ENCODE measurements at places on chromosomes 1 and 21.

DNA sequence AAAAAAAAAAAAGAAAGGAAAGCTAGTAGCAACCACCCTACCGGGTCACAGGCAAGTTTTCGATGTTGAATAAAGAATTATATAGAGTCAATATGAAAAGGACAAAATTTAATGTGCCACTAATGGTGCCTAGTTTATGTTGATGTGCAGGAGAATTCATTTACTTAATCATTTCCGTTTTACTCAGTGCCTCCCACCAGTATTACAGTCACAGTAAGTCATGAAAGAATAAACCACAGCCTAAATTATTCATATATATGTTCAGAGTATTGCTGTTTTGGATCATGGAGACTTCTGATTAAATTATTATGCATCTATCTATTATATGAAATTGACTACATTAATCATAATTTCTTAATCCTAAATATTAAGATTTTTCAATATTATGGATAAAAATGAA lies 35.3 kb downstream of the FNBP1L start:
- no peak for DNase-seq

DNA sequence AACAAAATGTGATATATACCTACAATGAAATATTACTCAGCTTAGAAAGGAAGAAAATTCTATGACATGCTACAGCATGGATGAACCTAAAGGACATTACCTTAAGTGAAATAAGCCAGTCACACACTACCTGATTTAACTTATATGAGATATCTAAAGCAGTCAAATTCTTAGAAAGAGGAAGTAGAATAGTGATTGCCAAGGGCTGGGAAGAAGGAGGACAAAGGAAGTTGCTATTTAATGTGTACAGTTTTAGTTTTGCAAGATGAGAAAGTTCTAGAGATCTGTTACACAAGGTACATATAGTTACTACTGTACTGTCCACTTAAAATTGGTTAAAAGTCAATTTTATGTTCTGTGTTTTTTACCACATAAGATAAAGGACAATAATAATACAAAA lies 87.5 kb upstream of the KCTD3 start:
- DNase-seq, result no peak

GRCh38 chr21:17003763-17004373 lies 509.0 kb upstream of the CXADR start:
- DNase-seq, result no peak

DNA sequence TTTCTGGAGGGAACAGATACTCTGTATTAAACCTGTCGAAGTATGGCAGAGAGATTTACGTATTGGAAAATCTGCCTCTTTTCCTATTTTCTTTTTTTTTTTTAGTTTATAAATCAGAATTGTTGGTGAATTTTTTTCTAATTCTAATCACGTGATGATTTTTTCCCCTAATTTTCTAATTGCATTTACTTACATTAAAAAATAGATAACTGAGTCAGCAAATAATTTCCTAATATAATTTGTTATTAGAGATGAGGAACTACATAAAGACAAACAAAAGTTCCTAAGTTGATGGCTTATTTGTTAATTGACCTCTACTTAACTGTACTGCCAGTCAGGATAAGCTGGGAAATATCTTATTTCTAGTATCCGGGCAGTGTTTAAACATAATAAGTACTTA lies 34.6 kb downstream of the SNX7 start:
- DNase-seq, result no peak

DNA sequence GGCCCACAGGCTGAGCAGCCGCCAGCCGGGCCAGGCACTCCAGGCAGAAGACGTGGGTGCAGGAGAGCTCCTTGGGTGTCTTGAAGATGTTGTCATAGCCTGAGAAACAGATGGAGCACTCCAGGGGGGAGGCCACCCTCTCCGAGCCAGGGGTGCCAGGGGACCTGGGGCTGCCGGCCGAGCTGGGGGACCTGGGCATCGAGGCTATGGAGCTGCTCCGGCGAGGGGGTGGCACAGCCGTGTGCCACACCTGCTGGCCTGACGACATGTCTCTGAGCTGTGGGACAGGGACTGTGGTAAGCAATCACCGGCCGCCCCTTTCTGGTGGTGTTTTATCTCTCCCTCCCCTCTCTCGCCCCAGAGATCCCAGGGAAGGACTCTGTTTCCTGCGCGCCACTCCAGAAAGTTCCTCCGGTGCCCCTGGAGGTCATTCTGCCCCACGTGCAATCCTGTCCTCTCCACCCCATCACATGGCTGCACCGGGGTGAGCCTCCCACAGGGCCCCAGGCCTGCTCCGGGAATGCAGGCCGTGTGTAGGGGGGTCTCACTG lies 1.7 kb downstream of the RNF223 start:
- DNase-seq, result no peak

- DNase-seq, result no peak
Measured at GRCh38 chr1:208089149-208089548, 155.0 kb downstream of the PLXNA2 start.

DNA sequence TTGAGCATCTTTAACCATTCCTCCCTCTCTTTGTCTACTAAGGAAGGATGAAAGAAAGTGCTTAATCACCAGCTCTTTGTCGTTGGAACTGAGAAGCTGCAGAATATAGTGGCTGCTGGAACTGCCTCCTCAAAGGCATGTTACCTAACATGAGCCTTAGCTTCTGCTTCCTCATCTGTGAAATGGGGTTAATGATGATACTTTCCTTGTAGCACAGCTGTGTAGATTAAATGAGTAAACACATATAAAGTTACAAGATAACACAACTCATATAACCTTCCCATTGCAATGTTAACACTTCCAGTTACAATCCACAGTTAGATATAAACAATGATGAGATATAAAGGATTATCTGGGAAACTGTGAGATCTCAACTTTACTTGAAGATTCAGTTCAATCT lies 48.4 kb upstream of the ZNF326 start:
- DNase-seq, result no peak

DNA sequence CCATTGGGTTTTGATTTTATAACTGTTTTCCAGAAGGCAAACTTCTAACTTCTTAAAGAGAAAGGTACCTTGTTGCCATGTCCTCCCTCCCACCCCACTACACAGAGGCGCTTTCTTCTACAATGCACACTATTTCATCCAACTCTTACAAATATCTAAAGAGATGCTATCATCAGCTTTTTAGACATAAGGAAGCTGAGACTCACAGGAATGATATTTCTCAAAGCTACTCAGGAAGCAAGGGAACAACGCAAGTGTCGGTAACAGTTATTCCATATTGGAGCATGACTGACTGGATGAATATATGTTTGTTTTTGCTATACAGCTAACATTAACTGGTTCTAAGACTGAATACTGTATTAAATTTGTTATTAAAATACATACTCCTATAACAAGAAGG lies 318.0 kb downstream of the SMYD3 start:
- no peak for DNase-seq

GRCh38 chr1:71428029-71428428 lies 347.2 kb upstream of the ZRANB2 start:
- no peak for DNase-seq

- no peak for DNase-seq
Measured at GRCh38 chr1:103541431-103541830, 15.9 kb downstream of the RNPC3 start.

GRCh38 chr1:90201467-90202358 lies 206.8 kb downstream of the ZNF326 start:
- no peak for DNase-seq

DNA sequence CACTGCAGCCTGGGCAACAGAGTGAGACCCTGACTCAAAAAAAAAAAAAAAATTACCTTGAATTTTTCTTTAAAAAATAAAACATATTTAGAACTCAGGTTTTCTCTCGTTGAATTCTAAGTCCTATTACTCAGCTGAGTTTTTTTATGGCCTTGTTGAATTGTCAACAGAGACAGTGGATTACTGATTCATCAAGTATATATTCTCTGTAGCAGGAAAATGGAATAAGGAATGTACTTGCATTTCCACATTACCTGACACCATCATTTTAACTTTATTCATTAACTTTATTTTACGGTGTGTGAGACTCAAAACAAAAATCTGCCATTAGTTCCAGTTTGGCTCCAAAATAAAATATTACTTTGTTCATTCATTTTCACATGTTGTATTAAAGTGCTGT lies 53.8 kb upstream of the APP start:
- no peak for DNase-seq

- DNase-seq, result no peak
Measured at GRCh38 chr21:46079352-46080170, 18.4 kb upstream of the COL6A2 start.

- DNase-seq, result no peak
Measured at GRCh38 chr1:91781901-91782622, 103.9 kb downstream of the TGFBR3 start.

DNA sequence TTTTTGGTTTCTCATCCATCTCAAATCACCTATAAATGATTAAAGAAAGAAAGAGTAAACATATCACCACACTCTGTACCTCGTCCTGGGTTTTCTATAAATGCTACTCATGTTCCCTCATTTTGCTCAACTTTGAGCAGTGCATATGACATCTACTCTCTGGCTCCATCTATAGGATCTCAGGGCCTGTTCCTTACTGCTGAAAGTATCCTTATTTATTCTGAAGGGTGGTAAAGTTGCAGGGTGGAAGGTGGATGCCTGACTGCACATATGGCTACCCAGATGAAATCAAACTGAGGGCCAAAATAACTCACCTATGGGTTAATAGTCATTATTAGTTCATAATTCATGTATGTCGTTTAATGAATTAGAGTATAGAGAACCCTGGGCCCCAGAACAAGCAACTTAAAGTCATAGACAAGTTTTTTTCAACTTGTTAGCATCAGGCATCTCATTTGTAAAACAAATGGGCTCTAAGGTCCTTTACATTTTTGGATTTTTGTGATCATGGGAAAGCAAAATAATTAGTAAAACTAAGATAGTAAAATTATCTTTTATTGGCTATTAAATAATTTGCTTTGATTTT lies 46.5 kb downstream of the NCF2 start:
- DNase-seq, result no peak

DNA sequence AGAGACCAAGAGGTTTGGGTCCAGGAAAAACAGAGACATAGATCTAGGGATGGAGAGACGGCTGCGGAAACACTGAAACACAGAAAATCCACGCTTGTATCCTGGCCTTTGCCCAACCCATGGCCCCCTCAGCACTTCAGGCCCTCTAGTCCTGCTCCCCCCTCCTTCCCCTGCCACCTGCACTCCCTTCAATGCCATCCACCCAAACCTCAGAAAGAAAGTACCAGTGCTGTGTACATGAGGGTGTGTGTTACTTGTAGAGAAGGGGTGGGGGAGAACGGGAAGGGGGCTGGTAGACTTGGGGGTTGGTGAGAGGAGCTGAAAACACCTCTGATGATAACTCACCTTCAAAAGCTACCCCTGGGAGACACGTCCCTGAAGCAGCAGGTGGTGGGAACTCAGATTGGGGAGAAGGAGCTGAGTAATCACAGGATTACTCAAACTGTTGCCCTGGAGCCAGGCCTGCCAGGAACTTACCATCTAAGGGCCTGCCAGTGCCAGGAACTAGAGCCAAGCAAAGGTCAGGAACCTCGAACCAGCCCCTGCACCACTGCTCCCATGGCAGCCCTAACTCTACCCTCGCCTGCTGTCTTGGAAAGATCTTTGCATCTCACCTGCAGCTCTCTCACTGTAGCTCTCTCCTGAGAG lies 11.5 kb downstream of the RORC start:
- DNase-seq, result no peak

GRCh38 chr1:109625601-109626560 lies 6.2 kb downstream of the AMPD2 start:
- no peak for DNase-seq

DNA sequence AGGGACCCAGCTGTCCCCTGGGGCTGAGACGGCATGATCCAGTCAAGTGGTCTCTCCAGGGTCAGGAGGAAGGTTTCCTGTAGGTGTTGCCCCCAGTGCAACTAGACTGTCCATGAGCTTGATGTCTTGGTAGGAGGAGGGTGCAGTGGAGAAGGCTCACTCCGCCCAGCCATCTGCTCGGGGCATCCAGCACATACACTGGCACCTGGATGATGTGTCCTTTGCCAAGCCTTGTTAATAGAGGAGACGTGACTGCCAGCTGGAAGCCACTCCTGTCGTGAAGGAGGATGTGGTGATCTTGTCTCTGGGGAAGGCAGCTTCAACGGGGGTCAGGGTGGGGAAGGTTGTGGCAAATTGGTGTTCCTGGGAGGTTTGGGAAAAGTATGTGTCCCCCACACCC lies 6.2 kb downstream of the DISP3 start:
- no peak for DNase-seq

DNA sequence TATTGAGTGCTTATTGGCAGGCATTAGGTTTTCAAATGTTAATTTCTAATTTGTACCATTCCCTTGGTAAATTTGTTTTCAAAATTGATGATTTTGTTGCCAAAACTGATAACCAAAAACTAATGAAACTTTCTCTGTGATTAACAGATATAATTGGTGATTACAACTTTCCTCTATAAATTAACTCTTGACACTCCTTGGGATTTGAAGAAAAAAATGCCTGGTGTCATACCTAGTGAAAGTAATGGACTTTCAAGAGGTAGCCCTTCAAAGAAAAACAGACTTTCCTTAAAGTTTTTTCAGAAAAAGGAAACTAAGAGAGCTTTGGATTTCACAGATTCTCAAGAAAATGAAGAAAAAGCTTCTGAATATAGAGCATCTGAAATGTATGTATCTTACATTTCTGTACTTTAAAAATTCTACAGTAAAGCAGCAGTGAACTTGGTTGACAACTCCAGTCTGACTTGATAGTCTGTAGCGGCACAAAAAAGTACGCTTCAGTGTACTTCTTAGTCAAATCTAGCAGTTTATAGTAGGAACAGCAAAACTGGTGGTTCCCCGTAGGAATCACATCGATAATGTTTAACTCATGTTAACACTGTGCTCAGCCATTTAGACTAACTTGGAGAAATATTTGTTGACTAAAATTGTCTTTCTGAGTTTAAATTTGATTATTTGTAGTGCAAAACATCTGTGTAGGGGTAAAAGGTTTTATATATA lies 3.0 kb downstream of the USP1 start:
- no peak for DNase-seq

- DNase-seq, result no peak
Measured at GRCh38 chr1:196372896-196373536, 235.2 kb downstream of the KCNT2 start.

GRCh38 chr1:93579891-93580290 lies 101.7 kb downstream of the BCAR3 start:
- DNase-seq, result no peak

DNA sequence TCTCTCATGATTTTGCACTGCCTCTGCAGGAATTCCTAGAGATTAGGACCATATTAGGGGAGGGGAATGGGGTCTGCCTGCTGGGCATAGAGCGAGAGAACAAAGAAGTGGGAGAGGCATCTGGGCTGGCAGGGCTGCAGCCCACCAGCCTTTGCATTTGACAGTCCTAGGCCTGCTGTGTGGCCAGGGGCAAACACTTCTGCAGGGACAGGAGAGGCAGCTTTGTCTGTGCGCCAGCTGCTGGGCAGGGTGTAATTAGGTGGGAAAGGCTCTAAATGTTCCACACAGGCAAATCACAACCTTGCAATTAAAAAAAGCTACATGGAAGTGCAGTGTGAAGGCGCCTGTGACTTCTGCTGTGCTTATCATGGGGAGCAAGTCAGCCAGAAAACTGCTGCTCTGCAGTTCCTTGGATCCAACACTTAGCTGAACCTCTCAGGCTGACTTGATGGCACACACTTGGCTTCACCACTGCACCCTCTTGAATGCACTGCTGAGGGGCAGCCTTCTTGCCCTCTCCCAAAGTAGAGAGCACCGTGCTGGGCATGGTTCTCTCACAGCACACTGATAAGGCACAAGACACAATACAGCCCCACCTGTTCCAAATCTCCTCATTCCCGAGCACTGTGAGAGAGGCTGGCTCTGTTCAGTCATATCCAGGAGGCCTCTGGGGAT lies 73.6 kb upstream of the TLR5 start:
- no peak for DNase-seq

Measured in stimulated activated CD8-positive, alpha-beta memory T cell treated with anti-CD3 and anti-CD28 coated beads, Interleukin-4, amount 100 ng/mL, for 24 hours (primary cell).